Left forelimb (tissue), 1 donor: ENCODE measurements at places on chromosomes 5 and 9.
A peak's percentile ranks its signal among the peaks of the same experiment; 100 is the strongest.

GRCh38 chr9:17962747-17963146 lies 383.9 kb downstream of the SH3GL2 start:
- no peak for DNase-seq

GRCh38 chr5:135220394-135221186 lies 178.4 kb downstream of the MACROH2A1 start:
- no peak for DNase-seq

DNA sequence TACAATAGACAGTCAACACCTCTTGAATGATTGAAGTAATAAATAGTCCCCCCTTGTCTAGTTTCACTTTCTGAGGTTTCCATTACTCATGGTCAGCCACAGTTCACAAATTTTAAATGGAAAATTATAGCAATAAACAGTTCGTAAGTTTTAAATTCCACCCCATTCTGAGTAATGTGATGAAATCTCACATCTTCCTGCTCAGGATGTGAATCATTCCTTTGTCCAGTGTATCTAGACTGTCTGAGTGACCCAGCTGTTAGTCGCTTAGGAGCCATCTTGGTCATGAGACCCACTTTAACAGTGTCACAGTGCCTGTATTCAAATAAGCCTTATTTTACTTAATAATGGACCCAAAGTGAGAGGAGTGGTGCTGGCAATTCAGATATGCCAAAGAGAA lies 311.6 kb upstream of the PRR16 start:
- DNase-seq: no peak

GRCh38 chr5:8943301-8943700 lies 602.6 kb downstream of the SEMA5A start:
- no peak for DNase-seq

DNA sequence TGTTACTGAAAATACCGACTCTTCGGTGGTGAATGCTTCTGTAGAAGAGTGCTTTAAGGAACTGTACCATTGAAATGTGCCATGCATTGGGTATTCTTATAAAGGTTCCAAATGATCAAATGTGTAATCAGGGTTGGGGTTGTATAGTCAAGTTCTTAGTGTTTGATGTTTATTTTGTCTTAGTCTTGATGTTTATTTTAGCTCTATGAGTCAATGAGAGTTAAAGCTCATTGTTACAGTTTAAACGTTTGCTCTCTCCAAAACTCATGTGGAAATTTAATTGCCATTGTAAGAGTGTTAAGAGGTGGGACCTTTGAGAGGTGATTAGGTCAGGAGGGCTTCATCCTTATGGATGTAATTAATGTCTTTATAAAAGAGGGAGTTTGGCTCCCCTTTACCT lies 153.0 kb downstream of the FER start:
- no peak for DNase-seq

- no peak for DNase-seq
Observed at GRCh38 chr5:10106806-10107205, 142.9 kb downstream of the ATPSCKMT start.

DNA sequence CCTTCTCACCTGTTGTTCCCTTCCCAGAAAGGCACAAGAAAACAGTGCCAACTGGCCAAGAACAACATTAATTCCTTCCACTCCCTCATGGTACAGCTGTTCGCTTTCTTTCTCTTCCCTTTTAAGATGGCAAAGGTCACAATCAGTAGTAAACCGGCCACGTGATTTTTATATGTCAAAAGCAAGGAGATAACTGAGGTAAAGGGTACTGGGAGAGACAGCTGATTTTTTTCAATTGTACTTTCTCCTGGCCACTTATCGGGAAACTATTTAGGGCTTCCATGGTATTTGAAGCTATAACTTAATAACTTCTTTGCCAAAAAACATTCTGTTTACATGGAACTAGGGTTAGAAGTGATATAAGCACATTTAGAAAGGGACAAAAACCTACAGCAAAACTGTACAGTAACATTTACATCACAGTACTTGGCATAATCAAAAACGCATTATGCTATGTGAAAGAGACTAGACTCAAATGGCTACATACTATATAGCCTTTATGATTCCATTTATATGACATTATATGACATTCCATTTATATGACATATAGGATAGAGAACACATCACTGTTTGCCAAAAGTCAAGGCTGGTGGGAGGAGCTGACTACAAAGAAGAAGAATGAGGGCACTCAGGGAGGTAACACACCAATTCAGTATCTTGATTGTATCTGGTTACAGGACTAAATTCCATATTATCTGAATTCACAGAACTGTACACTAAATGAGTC lies 24.8 kb downstream of the PLPP1 start:
- no peak for DNase-seq

DNA sequence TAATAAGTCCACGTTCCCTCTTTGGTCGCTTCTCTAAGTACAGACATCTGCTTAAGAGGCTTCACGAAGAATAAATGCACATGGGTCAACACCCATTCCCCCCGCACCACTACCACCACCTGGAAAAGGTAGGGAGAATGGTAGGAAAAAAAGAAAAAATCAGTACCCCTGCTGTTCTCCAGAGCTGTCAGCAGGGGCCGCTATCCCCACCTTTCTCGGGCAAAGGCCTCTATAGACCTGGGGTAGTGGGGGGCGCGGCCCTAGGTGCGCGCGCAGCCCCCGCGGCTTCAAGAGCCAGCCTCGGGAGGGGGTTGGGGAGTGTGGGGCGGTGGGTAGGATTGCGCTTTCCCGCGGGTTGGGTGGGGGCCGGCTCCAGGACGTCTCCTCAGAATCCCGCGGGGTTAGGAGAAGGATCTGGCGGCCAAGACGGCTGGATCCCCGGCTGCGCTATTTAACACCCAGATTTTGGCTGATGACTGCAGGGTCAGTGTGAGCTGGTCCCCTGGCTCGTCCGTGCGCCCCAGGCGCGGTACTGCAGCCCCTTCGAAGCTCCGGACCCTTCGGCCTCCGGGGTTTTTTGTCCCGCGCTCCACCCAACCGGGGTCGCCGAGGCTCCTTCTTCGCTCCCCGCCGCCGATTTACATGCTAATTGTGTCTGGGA lies 1.6 kb upstream of the SEMA6A start:
- peak; percentile 87 for DNase-seq

DNA sequence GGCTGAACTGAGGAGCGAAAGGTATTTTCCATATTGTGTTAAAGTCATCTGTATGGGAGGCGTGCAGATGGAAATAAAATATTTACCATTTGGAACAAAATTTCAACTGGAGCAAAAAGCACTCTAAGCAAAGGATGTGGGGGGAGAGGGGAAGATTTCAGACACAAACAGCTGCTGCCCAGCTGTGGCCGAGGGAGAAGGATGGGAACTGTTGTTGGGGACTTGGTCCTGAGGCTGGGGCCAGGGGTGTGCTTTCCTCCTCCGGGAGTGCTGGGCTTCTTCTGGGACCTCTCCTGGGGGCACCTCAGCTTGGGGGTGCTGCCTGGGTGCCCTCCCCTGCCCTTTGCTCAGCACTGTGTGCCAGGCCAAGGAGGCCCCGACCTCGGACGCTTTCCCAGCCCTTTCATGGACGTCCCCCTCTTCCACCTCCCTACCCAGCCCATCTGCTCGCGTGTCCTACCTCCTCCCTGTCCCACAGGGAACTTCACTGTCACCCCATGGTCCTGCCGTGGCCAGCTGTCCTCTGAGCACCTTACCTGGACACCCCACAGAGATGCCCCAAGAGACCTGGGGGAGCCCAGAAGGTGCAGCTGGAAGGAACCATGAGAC lies 101.9 kb upstream of the COL5A1 start:
- peak; percentile 68 for DNase-seq

- DNase-seq: no peak
Observed at GRCh38 chr9:133747309-133747708, 9.2 kb upstream of the SARDH start.

DNA sequence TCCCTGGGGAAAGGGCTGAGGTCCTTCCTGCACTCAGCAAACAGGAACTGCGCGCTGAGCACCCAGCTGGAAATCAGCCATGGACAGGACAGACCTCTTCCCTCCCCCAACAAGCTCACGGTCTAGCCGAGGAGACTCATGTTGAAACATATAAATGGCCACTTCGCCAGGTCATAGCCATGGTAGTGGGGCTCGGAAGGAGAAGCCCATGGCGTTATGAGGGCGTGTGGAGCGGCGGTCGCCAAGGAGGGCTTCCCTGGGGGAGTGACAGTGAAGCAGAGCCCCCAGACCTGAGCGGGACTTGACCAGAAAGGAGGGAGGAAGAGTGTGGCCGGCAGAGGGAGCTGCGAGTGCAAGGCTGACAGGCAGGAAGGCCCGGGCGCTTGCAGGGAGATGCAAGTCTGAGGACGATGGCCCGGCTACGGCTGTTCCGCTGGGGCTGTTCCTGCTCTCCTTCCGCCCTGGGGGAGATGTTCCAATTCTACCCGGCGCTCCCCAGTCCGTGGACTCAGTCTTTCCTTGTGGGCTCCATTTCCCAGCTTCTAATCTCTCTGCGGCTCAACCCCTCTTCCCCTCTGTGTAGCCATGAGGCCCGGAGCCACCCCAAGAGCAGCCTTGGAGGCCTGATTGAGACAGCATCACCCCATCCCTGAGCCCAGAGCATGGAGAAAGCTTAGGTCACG lies 43.9 kb upstream of the PRRC2B start:
- peak; percentile 86 for DNase-seq

DNA sequence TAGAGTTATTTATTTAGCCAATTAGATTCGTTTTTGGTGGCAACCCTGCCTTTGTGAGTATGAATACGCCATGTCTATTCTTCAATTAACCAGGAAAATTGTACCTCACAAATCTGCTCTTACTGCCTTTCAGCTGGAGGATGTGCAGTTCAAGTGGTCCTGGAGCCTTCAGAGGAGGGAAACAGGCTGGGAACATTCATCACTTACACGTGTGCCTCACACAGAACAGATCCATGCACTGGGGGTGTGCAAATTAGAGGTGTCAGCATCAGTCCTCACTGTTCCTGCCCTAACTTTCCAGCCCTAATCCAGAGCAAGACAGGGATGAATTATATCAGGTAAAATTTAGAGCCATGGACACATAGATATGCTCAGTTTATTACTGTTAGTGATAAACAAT lies 65.4 kb downstream of the SEMA5A start:
- no peak for DNase-seq

DNA sequence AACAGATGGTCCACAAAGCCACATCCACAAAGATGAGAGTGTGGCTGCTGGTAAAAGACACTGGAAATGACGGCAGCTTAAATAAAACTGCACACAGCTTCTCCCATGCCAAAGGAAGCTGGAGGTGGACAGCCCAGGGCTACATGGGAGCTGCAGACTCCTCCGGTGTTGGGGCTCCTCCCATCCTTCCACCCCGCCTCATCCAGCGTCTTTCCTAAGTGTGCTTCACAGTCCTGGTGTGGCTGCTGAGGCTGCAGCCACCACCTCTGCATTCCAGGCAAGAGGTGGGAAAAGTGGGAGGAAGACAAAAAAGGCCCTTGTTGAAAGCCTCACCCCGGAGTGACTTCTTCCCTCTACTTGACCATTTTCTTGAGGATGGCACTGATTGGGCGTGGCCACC lies 37.0 kb upstream of the IRX4 start:
- DNase-seq: no peak

- DNase-seq: no peak
Observed at GRCh38 chr9:69122549-69123141, 51.4 kb upstream of the TJP2 start.

DNA sequence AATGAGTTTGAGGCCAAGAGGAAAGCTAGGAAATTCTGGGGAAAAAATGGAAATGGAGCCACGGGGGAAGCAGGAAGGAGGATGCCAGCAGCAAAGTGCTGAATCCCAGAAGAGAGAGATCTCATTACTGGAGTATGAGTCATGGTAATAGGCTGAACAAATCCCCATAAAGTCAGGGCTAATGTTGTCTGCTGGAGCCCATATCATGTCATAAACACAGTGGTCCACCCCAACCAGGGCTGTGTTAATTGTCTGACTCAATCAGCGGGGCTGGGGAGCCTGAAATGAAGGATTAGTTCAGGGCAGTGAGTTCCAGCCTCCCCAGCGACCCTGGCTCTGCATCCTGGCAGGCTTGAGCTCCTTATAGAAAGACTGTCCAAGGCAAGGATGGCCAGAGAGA lies 68.8 kb downstream of the TLR4 start:
- DNase-seq: no peak

GRCh38 chr9:134548185-134548584 lies 93.4 kb upstream of the COL5A1 start:
- no peak for DNase-seq

DNA sequence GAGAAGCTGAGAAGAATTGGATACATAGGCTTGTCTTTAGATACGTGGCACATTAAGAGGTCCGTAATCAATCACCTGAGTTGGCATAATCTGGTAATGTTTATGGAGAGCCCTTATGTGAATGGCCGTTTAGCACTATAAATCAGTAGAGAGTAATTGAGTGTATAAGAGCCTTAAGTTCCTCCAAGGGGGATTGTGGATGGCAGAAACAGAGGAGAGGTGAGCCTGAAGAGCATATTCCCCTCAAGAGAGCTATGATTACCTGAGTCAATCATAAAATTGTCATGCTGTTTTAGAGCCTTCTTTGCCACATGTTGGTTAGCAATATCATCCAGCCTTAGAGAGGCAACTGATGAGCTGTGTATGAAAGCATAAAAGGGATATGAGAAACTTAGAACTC lies 58.8 kb downstream of the FOCAD start:
- no peak for DNase-seq

- DNase-seq: no peak
Observed at GRCh38 chr5:96219580-96220281, 213.3 kb downstream of the PCSK1 start.

- no peak for DNase-seq
Observed at GRCh38 chr5:14410394-14411201, 171.0 kb upstream of the OTULINL start.

DNA sequence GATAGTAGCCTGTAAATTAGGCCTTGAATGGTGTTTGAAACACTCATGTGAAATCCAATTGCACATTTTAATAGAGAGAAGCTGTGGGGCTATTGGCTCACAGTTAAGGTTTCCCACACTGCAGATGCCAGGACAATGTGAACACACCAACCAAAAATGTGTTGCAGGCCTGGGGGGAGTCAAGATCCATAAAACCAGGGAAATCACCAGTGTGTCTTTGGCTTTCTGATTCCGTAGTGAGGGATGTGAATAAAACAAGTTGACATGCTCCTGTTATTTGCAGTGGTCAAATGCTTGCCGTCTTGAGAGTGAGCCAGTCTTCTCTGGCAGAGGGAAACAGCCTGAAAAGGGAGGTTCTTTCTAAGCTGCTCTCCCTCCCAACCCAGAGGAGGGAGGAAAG lies 79.0 kb downstream of the ZNF462 start:
- DNase-seq: no peak

- DNase-seq: no peak
Observed at GRCh38 chr5:174877987-174878386, 153.6 kb downstream of the MSX2 start.

DNA sequence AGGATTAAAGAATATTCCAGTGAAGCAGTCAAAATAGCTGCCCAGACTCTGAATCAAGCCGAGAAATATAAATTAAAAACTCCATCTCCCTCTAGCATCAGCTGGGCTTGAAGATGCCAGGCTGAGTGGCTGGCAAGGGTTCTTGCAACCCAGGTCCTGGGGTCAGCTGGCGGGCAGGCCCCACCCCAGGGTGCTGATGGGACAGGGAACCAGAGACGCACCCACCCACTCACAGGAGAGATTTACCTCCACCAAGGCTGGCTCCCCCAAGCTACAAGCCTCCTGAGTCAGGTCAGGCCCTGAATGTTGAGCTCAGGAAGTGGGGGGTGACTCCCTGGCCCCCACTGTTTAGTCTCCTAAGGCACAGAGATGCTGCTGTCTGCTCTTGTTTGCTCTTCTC lies 83.9 kb upstream of the HSPA9 start:
- no peak for DNase-seq

- DNase-seq: no peak
Observed at GRCh38 chr5:31193116-31193515, 370 bp upstream of the CDH6 start.

GRCh38 chr5:108753331-108753730 lies 5.6 kb downstream of the FER start:
- DNase-seq: no peak

GRCh38 chr5:114237766-114238165 lies 124.1 kb upstream of the KCNN2 start:
- DNase-seq: no peak
